ENCODE measurements at places on chromosomes 3 and 15.

DNA sequence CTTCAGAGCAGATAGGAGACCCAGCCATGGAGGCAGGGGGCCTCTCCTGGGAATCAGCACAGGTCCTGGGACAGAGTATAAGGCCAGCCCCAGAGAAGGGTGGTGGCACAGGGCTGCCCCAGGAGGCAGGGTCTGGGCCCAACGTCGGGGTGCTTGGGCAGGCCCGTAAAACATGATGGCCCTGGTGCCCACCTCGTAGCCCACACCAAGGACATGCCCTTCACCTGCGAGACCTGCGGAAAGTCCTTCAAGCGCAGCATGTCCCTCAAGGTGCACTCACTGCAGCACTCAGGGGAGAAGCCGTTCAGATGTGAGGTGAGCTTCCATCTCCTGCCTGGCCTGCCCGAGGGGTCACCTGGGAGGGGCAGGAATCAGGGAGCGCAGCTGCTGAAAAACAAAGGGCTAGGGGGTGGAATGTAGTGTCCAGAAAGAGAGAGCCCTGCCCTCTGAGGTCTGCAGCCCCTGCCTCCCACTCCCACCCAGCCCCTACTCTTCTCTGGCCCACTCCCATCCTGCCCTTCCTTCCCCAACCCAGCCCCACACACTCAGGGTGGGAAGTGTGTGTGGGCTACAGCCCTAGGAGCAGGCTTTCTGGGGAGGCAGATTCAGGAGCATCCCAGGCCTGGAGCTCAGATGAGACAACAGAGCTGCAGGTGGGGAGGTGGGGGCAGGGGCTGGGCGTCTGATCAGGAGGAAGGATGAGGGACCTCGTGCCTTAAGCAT is 9.5 kb downstream of the ZBTB47 start:
- DNase-seq: no peak

- DNase-seq: no peak
Measured at GRCh38 chr3:41178576-41178975, 20.7 kb upstream of the CTNNB1 start.

DNA sequence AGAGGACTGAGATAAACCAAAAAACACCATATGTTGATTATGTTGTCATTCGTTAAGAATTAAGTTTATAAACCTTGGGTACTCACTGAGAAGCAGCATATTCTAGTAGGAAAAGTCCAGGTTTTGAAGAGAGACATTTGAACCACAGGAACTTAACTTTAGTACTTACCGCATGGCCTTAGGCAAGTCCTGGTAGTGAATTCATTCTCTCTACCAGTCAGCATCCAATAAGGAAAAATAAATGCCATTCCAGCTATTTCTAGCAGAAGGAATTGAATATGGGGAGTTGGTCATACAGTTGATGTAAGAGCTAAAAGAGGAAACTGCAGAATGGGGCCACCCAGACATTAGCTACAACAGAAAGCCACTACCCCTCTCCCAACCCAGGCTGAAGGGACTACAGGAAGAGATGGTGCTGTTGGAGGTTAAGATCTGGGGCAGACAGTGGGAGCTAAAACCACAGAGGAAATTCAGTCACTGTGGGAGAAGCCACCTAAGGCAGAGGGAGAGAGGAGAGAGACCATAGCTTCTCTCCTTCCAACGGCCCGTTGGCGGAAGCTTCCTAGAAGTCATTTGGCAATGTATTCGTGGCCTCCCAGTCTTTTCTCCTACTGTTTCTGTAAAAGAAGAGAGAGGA is 133.8 kb upstream of the RARB start:
- no peak for DNase-seq

DNA sequence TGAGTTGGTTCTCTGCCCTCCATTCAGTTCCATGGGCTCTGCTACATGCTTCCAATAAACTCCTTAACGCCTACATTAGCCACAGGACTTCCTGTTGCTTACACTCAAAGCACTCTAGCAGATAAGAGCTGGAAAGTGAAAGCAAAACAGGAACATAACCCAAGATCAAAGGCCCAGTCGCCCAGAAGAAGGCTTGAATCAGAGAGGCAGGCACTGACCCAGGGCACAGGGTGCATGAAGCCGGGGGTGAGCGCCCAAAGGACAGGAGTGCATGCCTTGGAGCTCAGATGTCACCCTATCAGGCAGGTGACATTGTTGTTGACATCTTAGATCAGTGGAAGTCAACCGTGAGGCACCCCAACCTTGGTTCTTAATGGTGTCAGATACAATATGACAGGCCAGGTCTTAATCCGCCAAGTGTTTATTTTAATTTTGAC is 235.1 kb downstream of the UACA start:
- peak; percentile 66 for DNase-seq

GRCh38 chr3:10632741-10633140 is 127.4 kb upstream of the ATP2B2 start:
- no peak for DNase-seq

DNA sequence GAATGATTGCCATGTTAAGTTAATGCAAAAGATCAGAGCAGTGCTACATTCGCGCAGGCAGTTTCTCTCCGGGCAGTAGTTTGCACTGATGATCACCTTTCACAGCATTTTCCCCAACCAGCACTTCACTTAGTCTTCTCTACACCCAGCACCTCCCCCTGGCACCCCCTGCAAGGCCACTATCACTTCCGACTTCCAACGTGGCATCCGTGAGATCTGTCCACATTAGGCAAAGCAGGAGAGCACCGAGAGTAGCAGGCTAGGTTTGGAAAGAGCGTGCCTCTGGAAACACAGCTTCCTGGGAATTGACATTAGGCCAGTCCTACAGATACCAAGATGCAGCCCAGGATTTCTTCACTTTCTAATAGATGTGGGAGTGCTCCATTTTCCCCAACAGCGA is 180.2 kb upstream of the CDIN1 start:
- no peak for DNase-seq

- no peak for DNase-seq
Measured at GRCh38 chr15:76274821-76275220, 36.4 kb downstream of the ETFA start.

DNA sequence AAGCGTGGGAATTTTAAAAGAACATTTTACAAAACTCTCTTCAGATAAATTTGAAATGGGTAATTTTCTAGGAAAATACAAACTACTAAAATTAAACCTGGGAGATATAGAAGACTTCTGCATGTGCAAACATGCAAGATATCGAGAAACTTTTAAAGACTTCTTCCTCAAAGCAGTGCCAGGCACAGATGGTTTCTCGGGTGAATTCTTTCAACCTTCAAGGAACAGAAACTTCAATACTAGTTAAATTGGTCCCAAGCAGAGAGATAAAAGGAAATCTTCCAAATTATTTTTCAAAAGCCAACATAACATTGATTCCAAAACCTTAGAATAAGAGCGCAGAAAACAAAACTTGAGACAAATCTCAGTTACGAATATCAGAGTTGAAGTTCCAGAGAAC is 732.7 kb downstream of the PDCD6IP start:
- no peak for DNase-seq

DNA sequence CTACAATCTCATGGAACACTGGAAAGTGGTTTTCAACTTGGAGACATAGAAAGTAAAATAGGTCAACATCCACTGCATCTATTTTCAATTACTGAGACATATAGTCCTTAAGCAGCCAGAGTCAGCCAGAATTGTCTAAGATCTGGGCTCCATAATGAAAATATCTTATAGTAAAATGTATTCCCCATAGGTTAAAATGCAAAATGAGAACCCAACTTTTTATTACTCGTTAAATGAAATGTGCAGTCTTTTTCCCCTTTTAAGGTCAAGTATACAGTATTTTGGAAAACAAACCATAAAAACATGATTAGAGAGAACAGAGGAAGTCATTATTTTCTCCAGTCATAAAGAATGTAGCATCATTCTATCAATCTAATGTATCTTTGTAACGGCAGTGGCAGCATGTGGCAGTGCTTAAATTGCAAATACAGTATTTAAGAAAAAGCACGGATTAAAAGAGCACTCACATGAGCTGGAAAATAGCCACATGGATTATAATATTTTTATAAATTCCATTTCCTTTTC is 64.4 kb upstream of the CPB1 start:
- DNase-seq: no peak

GRCh38 chr3:124587053-124587408 is 143.2 kb upstream of the UMPS start:
- no peak for DNase-seq

GRCh38 chr3:17554078-17554477 is 188.4 kb downstream of the TBC1D5 start:
- no peak for DNase-seq

- no peak for DNase-seq
Measured at GRCh38 chr3:110243081-110243480, 828.5 kb upstream of the NECTIN3 start.

GRCh38 chr3:194675680-194676079 is 3.7 kb upstream of the LSG1 start:
- DNase-seq: no peak

DNA sequence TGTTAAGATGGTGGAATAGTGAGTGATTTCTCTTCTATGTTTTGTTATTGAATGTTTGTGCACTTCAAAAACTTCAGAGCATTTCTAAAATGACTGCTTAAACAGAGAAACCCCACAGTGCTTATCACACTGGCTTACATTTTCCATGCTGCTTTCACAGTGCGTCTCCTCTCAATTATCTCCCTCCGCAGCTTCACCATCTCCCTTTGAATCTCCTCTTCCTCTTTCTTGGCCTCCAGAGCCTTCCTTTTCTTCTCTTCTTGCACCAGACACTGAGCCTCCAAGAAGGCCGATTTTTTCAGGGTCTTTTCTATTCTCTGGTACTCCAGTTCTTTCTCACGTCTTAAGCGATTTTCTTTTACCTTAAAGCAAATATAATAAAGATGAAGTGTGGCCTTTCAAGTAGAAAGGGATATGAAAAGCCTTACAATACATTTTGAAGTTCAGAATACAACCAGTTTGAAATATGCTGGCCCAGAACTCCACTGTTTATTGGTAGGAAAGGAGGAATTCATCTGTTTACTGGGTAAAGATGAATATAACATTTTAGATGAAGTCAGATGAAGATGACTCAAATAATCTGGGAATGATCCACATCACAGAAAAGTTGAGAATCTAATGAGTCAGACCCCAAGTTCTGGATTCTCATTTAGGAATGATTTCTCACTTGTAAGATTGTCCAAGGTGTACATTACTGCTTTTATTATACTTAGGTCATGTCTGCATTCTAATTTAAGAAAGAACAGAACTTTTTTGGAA is 21.4 kb downstream of the CCDC191 start:
- no peak for DNase-seq

GRCh38 chr3:45968706-45969105 is 25.4 kb downstream of the CXCR6 start:
- DNase-seq: no peak

GRCh38 chr3:10253731-10254130 is 5.5 kb downstream of the TATDN2 start:
- DNase-seq: no peak

- no peak for DNase-seq
Measured at GRCh38 chr15:41876689-41877088, 17.2 kb downstream of the SPTBN5 start.

GRCh38 chr3:38210141-38210757 is 44.9 kb downstream of the OXSR1 start:
- DNase-seq: no peak

GRCh38 chr15:90106522-90107117 is 4.4 kb upstream of the IDH2 start:
- DNase-seq: no peak

DNA sequence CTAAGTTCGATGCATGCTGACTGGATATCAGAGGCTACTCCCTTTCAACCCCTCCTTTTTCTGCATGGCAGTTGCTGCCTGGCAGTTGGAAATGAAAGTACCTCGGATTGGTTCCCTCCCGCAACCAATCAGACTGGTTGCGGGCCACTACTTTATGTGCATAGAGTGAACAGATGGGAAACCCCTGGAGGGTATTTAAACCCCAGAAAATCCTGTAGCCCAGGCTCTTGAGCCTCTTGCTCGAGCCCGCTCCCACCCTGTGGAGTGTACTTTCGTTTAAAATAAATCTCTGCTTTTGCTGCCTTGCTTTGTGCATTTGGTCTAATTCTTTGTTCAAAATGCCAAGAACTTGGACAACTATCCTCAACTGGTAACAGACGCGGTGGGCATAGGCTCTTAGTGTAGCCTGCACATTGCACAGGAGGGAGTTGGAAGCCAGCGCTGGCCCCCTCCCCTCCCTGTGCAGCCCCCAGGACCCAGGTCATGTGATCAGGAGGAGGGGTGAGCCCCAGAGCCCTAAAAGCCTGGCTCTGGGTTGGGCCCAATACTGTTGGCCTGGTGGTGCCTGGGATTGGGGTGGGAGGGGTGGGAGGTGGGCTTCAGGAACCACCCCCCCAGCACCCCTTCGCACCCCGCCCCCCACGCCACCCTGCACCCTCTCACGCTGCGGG is 26.8 kb downstream of the RHCG start:
- DNase-seq: no peak

- no peak for DNase-seq
Measured at GRCh38 chr3:194150252-194150934, 14.4 kb downstream of the HES1 start.

- DNase-seq: no peak
Measured at GRCh38 chr3:73409138-73409763, 215.5 kb downstream of the PDZRN3 start.

- no peak for DNase-seq
Measured at GRCh38 chr3:13197281-13197680, 124.1 kb upstream of the IQSEC1 start.

DNA sequence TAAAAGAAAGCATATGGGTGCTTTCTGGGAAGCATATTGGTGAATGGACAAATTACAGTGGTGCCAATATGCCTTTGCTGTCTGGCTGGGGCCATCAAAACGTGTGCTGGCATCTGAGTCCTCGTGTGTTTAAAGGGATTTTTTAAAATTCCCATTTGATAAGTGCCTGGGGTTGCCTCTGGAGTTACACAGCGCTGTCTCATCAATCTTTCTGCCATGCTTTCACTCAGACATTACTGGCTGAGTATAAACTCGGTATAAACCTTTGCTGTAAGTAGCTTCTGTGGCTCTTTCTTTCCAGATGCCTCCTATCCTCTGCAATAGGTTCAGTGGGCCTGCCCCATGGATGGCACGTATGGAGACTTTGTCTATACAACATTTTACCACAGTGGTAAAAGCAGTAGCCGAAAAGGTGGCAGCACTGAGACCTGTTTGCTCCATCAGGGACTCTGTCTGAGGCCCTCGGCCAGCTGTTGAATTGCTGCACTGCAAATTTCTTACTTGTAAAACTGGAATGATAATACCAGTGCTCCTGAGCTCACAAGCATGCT is 195.5 kb downstream of the LPP start:
- no peak for DNase-seq

Data from CD4-positive, alpha-beta T cell treated with Interleukin-17A for 4 hours (primary cell).